ENCODE measurements at places on chromosomes 6 and 20.

DNA sequence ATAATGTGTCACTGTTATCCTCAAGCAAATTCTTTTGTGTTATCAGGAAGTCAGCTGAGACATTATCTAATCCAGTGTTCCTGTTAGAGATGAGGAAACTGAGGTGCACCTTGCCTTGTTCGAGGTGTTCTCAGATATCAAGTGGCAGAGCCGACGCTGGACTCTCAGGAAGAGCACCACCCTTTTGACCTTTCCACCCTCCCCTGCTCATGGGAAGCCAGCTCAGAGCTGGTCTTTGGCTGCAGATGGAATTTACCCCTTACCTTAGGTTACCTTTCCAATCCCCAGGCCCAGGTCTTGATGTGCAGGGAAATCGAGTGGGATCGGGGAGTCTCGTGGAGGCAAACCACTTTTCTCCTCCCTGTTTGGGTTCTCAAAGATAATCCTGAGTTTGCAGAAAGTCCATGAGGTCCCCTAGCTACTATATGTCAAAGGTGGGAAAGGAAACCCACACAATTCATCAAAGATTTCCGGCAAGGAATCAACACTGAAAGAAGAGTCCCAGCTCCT is 62.9 kb upstream of the PIM1 start:
- no peak for DNase-seq

DNA sequence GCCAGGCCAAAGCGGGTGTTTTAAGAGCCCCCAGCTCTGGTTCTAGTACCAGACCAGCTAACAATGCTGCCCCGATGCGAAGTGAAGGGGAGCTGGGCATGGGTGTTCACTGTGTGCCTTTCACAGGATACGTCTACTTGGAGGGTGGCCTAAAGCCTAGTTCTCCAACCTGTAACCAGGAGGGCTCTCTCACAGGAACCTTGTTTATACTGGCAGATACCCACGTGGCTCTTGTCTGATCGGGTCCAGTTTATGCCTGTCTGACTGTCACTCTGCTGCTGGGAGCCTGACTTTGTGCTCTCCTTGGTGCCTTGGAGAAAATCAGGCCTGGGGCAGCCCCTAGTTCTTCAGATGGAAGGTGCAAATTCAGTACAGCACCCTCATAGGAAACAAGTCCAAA is 60.2 kb upstream of the RNF144B start:
- DNase-seq = no peak

GRCh38 chr6:38271081-38271480 is 368.6 kb downstream of the BTBD9 start:
- no peak for DNase-seq

DNA sequence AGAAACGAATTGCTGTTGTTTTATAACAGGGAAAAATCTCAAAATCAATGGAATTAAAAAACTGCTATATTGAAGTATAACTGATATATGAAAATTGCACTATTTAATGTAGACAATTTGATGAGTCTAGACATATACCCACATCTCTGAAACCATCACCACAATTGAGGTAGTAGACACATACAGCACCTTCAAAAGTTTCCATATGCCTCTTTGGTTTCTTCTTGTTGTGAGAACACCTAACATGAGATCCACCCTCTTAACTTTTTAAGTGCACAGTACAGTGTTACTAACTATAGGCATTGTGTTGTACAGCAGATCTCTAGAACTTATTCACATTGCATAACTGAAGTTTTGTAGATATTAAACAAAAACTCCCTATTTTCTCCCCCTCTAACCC is 14.0 kb upstream of the SLC17A5 start:
- DNase-seq = no peak

DNA sequence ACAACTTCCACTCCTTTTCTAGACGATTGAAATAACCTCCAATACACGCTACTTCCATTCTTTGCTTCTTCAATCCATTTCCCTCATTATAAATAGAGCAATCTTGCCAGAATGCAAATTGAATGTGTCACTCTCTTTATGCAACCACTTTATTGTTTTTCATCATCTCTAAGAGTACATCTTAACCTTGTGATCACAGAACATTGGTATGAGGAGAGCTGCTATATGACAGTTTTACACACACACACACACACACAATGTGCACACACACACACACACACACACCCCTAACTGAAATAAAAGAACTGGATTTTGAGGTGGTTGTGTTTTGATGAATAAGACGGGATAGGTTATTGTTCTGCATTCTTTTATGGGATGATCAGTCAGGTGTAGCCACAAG is 187.0 kb downstream of the HDGFL1 start:
- no peak for DNase-seq

- DNase-seq = no peak
Measured at GRCh38 chr6:87074101-87074621, 20.7 kb downstream of the CGA start.

DNA sequence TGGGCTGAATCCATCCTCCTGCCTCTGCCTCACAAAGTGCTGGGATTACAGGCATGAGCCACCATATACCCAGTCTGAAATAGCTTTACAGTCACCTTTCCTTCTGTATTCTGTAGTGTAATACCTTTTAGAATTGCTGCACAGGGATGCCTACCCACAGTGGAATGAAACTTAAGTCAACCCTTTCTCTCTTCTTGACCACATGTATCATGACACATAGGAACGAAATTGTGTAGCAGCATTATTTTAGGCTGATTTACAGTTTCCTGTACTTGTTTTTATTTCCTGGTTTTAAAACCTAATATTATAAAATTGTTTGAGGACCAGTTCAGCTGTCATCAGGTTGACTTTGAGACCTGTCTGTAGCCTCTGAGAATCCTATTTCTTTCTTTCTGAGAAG is 297.8 kb downstream of the ZFAND3 start:
- DNase-seq = no peak
